Activated CD4-positive, alpha-beta T cell treated with anti-CD3 and anti-CD28 coated beads, Interleukin-2, amount 10 ng/mL, durations not matched to agents 7 days and 5 days (primary cell): ENCODE measurements at places on chromosomes 12 and 14. TPM values are rescaled to one million over a fixed set of nuclear protein-coding genes. Genes with fewer than 3 reads are reported as not detected.
A peak's percentile ranks its signal among the peaks of the same experiment; 100 is the strongest.

- H3K36me3 ChIP-seq = peaks cover 39% of the 10 kb centered on the region
- DNase-seq = peak; percentile 87
- peaks cover 37% of the 10 kb centered on the region for H3K4me1 ChIP-seq
- peak overlapping the region; percentile 22 for H3K4me3 ChIP-seq
- H3K27ac ChIP-seq = peak overlapping the region; percentile 69
- H3K27me3 ChIP-seq = no peaks in the 10 kb centered on the region
Observed at GRCh38 chr14:23068789-23069412, 11.6 kb upstream of the CDH24 start.

- H3K4me1 ChIP-seq = peaks cover 12% of the 10 kb centered on the region
- no peak overlapping the region for H3K4me3 ChIP-seq
- H3K36me3 ChIP-seq = no peaks in the 10 kb centered on the region
- DNase-seq = no peak
- no peak overlapping the region for H3K27ac ChIP-seq
Observed at GRCh38 chr14:36021591-36022320, 154.8 kb downstream of the PTCSC3 start.

GRCh38 chr12:98741196-98741555 lies 96.1 kb downstream of the APAF1 start:
- H3K36me3 ChIP-seq = no peaks in the 10 kb centered on the region
- H3K4me3 ChIP-seq = no peak overlapping the region
- peaks cover 6% of the 10 kb centered on the region for H3K27me3 ChIP-seq
- DNase-seq = no peak

- H3K36me3 ChIP-seq = no peaks in the 10 kb centered on the region
- peak overlapping the region; percentile 14 for H3K4me3 ChIP-seq
- H3K27ac ChIP-seq = no peak overlapping the region
- peaks cover 33% of the 10 kb centered on the region for H3K27me3 ChIP-seq
Observed at GRCh38 chr14:104933746-104934733, 9.4 kb downstream of the PLD4 start.

- no peak overlapping the region for H3K27ac ChIP-seq
- H3K36me3 ChIP-seq = no peaks in the 10 kb centered on the region
- no peak for DNase-seq
- no peaks in the 10 kb centered on the region for H3K4me1 ChIP-seq
- H3K4me3 ChIP-seq = no peak overlapping the region
Observed at GRCh38 chr14:106107703-106108102, 581.3 kb downstream of the TMEM121 start.

DNA sequence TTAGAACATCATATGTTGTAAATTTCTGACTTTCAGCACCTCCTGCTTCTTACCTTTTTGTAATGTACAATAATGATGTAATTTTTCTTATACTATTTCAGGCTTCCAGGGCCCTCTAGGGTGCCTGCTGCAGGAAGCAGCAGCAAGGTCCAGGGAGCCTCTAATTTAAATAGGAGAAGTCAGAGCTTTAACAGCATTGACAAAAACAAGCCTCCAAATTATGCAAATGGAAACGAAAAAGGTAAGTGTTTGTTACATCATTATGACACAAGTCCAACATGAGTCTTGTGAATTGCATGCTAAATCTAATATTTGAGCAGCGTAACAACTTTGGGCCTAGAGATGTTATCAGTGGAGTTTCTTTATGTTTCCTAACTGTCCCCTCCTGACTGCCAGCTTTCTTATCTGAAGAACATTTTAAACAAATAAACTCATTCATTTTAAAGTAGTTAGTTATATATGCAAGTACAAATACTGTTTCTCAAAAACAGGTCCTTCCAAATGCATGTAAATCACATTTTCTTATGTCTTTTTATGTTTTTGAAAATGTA lies 167.6 kb downstream of the NAV3 start:
- no peaks in the 10 kb centered on the region for H3K36me3 ChIP-seq
- H3K27me3 ChIP-seq = no peaks in the 10 kb centered on the region
- no peak overlapping the region for H3K27ac ChIP-seq
- no peak overlapping the region for H3K4me3 ChIP-seq

GRCh38 chr14:61661471-61662400 lies 33.6 kb upstream of the HIF1A start:
- H3K36me3 ChIP-seq = peaks cover 31% of the 10 kb centered on the region
- peaks cover 79% of the 10 kb centered on the region for H3K4me1 ChIP-seq
- peak overlapping the region; percentile 65 for H3K4me3 ChIP-seq
- peak overlapping the region; percentile 94 for H3K27ac ChIP-seq
- no peaks in the 10 kb centered on the region for H3K27me3 ChIP-seq

GRCh38 chr14:99004112-99004511 lies 267.9 kb downstream of the BCL11B start:
- no peak for DNase-seq
- H3K27ac ChIP-seq = no peak overlapping the region
- no peak overlapping the region for H3K4me3 ChIP-seq

DNA sequence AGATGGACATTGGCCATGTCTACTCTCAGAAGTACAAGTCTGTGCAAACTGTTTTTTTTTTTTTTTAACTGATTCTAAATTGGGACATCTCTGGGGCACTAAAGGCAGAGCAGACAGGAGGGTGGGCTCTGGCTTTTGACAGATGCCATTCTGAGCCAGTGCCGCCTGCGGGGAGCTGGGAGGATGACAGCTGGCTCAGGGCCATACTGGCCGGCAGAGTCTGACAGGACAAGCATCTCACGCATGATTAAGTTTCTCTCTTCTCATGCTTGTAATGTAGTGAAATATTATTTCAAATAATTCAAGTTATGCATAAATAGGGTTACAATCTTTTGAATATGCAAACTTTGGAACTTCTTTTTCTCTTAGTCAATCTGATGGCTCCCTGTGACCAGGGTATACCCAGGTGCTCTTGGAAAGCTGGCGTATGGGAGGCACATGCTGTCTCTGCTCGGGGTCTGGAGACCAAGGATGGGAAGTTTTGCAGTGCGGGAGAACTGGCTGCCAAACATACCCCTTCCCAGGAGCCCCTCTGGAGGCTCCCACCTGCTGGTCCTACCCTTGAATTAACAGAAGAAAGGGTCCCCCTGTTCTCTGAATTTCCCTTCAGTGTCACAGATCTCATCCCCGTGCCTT lies 7.6 kb downstream of the CDCA4 start:
- H3K4me1 ChIP-seq = peaks cover 53% of the 10 kb centered on the region
- no peaks in the 10 kb centered on the region for H3K27me3 ChIP-seq
- H3K36me3 ChIP-seq = peaks cover 51% of the 10 kb centered on the region
- no peak overlapping the region for H3K27ac ChIP-seq

DNA sequence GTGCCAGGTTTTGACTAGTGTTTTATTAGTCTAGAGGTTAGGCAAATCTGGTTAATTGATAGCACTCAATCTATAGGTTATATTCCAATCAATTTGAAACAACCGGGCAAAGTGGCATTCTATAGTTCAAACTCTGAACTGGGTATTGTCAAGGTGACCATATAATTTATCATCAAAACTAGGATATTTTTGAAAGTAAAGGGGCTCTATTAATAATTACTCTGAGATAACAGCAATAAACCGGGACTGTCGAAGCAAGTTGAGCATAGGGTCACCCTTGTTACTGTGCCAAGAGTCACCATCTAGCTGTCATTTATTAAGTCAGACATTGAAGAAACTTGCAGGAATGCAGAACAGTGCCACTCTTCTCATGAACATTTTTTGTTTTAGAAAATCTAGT lies 321.2 kb downstream of the RAD51B start:
- peaks cover 7% of the 10 kb centered on the region for H3K4me1 ChIP-seq
- DNase-seq = no peak

DNA sequence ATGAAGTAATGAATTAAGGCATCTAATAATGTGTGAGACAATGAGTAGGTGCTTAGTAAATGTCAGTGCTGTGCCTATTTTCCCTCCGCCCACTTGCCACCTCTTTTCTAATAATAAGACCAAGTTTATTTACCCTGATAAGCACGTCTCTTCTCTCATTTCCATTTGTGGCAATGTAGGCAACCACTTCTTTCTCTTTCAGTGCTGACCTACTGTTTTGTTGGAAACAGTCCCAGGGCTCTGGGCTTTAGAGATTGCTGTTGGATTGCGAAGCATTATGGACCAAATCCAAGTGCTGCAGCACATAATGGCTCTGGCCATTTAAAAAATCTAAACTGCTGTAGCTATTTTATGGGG lies 141.3 kb upstream of the PLEKHG7 start:
- H3K4me1 ChIP-seq = peaks cover 20% of the 10 kb centered on the region
- peaks cover 21% of the 10 kb centered on the region for H3K36me3 ChIP-seq
- H3K27me3 ChIP-seq = no peaks in the 10 kb centered on the region
- no peak overlapping the region for H3K4me3 ChIP-seq
- no peak for DNase-seq

DNA sequence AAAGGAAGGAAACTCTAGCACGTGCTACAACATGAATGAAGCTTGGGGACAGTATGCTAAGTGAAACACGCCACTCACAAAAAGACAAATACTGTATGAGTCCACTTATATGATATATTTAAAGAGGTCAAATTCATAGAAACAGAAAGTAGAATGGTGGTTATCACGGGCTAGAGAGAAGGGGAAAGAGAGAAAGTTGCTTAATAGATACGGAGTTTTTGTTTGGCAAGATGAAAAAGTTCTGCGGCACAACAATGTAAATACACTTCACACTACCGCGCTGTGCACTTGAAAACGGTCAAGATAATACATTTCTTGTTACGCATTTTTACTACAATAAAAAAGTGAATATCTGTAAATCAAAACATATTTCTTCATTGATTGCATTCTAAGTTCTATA lies 37.3 kb downstream of the FBLN5 start:
- peak overlapping the region; percentile 20 for H3K27ac ChIP-seq
- no peak for DNase-seq
- H3K27me3 ChIP-seq = peaks cover 3% of the 10 kb centered on the region
- peaks cover 26% of the 10 kb centered on the region for H3K4me1 ChIP-seq
- H3K4me3 ChIP-seq = no peak overlapping the region
- no peaks in the 10 kb centered on the region for H3K36me3 ChIP-seq

ABCC9 gene
- not detected for total RNA-seq

DBX2 gene
- not detected for total RNA-seq

PPM1H gene
- total RNA-seq = not detected

C12orf42 gene
- 0.57 TPM for total RNA-seq

HOXC9 gene
- not detected for total RNA-seq

ASPG gene
- not detected for total RNA-seq

PROX2 gene
- total RNA-seq = not detected

DGLUCY gene
- 110 TPM for total RNA-seq

GLT8D2 gene
- not detected for total RNA-seq

SDS gene
- not detected for total RNA-seq

NPAS3 gene
- total RNA-seq = not detected

KCNH3 gene
- total RNA-seq = 1.9 TPM
